ENCODE measurements at places on chromosomes 3 and 15.

- DNase-seq = no peak
Measured at GRCh38 chr3:4251412-4251811, 51.8 kb upstream of the SETMAR start.

- DNase-seq = no peak
Measured at GRCh38 chr3:188689101-188689574, 482.6 kb upstream of the TPRG1 start.

DNA sequence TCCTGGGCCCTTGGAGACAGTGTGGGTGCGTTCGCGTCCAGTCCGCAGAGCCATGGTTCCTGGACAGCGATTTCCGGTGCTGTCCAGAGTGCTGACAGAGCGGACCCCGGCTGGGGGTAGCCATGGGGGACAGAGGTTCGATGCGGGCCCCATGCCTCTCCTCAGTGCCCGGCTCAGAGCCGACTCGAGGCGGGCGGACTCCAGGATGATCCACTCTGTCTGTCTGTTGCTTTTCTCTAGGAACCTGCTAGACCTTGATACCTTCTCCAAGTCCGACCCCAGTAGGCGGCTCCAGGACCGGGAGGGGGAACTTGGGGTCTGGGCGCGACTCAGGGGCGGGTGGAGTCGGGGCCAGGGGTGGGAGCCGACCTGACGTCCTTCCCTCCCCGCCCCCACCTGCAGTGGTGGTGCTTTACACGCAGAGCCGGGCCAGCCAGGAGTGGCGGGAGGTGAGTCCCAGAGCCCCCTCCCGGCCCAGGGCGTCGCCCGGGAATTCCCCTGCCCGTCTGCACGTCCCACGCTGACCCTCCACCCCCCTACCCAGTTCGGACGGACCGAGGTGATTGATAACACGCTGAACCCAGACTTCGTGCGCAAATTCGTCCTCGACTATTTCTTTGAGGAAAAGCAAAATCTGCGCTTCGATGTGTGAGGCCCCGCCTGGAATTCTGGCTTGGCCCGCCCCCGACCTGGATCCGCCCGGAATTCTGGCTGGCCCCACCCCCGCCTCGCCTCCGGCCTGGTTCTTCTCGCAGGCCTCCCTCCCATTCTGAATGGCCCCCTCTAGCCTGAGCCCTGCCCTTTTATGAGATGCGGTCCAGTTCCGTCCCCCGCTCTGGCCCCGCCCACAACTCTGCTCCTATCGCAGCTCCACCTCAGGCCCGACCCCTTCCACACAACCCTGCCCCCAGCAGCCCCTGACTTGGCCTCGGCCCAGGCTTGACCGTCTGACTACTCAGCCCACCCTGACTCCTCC is 1.0 kb downstream of the CPNE9 start:
- DNase-seq = no peak

DNA sequence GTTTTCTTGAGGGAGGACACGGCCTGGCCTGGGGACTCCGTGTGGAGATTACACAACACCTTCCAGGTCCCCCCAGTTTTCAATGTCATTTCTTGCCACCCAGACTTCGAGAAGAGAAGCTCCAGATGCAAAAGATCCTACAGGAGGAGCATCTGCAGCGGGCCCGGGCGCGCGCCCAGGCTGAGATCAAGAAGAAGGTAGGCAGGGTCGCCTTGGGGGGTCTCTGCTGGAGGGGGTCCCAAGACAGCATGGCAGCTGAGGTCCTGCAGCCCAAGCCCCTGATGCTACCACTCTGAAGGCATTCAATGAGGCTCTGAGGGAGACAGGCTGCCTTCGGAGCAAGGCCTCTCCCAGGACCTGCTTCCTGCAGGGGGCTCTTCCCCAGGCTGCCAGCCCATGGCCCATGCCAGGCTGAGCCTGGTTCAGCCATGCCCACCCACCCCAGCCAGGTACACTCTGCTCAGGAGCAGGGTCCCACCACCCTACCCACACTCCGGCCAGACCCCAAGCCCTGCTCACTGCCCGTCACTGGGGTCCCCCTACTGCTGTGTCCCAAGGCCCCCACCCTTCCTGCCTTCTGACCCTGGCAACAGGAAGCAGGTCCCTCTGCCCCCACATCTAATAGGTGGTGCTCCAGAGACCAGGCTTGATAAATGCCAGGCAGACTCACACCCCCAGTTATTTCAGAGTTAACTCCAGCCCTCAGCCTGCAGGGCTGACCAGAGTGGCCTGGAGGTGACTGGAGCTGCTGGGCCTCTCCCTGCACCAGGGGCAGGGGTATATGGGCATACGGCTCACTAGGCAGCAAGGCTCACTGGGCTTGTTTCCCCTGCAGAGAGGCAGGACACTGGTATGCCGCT is 40.0 kb downstream of the ZXDC start:
- no peak for DNase-seq

DNA sequence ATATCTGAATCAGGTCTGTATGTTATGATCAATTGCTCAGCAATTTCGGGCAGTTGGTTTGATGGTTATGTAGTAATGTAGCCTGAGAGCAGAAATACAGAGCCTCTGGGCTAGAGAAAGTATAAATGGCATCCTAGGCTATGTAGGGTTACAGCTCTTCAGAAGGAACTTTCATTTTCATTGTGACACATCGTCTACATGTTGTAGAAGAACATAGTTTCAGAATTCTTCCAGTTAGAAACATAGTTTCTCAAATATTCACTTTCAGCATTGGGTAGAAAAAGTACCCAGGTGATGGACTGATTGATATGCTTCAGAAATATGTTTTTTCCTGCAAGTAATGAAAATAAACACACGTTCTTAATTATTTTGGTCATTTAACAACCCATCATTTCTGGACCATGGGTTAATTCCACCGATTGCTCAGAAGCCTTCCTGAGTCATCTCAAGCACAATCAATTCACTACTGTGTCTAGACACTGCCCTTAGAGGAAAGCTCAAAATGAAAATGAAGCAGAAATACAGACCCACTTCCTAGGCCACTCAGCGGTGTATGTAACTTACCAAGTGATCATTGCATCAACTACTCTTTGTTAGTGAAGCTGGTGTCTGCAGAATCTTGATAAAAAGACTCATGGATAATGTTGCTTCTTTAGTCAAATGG is 88.8 kb upstream of the TSEN2 start:
- no peak for DNase-seq
